Neuronal stem cell (in vitro differentiated cells): ENCODE measurements at places on chromosomes 6 and 20.

GRCh38 chr20:8129211-8129976, 2.7 kb upstream of the PLCB1 start:
- no peak for DNase-seq

GRCh38 chr6:101083533-101084175, 202.5 kb upstream of the ASCC3 start:
- no peak for DNase-seq

DNA sequence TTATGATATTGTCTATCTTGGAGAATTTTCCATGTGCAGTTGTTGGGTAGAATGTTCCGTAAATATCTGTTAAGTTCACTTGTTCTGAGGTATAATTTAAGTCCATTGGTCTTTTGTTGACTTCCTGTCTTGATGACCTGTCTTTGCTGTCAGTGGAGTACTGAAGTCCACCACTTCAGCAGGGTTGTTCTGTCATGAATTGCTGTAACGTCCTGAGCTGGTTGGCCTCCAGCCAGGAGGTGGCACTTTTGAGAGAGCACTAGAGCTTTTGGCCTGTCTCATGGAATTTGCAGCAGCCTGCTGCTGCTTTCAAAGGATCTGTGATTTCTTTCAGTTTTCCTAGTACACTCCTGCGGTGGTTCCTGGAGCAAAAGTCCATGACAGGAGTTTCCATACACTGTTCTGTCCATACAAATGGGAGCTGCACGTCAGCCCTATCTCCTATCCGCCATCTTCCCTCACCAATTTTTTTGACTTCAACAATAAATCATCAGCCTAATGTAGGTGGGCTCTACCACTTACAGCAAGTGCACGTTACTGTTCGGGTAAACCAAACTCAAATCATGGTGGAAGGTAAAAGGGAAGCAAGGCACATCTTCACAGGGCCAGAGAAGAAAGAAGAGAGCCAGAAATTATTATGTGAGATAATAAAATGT, 46.9 kb upstream of the TRERF1 start:
- DNase-seq: no peak

- DNase-seq: peak; percentile 81
These were observed at the start of gene LRFN2 for GRCh38 chr6:40587240-40588069. LRFN2 (minus strand) TSS chr6:40587364.

- DNase-seq: no peak
These were observed 106.8 kb upstream of the NXT1 start for GRCh38 chr20:23243791-23244155.

DNA sequence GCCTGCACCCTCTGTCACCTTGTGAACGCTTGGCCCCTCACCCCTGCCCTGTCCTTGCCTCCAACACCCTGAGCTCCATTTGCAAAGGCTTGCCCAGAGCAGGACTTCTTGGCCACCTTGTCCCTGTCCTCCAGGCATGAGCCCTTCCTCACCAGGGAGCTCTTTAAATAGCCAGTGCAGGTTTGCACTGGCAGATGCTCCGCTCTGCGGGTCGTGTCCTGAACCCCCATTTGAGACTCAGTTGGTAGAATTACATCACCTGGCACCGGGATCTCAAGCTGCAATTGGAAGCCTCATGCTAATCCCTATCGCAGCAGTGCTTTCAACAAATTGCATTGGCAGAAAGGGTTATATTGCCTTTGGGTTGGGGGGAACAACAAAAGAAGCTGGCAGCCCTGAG, 85.9 kb downstream of the TRMT6 start:
- no peak for DNase-seq

DNA sequence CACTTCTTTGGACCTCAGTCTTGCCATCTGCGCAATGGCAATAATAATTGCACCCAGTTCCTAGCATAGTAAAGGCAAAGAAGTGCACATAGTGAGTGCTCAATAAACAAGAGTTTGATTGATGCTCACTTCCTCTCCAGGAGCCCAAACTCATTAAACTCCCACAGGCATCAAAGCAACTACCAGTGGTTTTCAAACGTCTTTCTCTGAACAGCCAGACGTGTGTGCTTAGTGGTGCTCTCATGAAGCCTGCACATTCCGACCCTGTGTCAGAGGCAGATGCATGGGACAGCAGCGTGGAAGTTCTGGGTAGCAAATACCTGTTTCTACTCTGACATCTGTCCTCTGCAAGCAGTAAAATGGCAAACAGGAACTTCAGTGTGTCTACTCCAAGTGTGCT, 146.3 kb upstream of the MAFB start:
- DNase-seq: no peak

GRCh38 chr20:9617940-9618339, 103.5 kb downstream of the LAMP5 start:
- DNase-seq: no peak

DNA sequence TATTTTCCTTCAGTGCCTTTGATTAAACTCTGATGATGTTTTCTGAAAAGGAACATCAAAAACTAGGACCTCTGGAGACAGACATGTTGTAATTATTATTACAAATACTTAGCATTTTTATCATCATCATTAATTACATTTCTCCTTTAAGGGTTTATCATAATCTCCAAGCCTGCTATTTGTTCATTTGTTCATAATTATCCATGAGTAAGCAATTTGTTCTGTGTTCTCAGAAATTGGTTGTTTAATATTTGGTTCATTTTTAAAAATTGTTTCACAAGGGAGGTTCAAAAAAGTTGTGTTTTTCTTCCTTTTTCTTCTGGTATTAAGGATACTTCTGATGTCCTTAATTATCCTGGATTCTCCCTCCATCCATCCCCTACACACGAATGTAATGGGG, 850.2 kb upstream of the FLRT3 start:
- DNase-seq: no peak

- DNase-seq: peak; percentile 61
These were observed at the start of gene RIMS1 for GRCh38 chr6:71886184-71887005. RIMS1 (plus strand) TSS chr6:71886550; CDS start chr6:71887024, 474 bp downstream.

GRCh38 chr20:17936286-17936760, 32.3 kb downstream of the SNX5 start:
- DNase-seq: no peak

GRCh38 chr6:107730106-107730505, 94.0 kb downstream of the SCML4 start:
- DNase-seq: no peak

DNA sequence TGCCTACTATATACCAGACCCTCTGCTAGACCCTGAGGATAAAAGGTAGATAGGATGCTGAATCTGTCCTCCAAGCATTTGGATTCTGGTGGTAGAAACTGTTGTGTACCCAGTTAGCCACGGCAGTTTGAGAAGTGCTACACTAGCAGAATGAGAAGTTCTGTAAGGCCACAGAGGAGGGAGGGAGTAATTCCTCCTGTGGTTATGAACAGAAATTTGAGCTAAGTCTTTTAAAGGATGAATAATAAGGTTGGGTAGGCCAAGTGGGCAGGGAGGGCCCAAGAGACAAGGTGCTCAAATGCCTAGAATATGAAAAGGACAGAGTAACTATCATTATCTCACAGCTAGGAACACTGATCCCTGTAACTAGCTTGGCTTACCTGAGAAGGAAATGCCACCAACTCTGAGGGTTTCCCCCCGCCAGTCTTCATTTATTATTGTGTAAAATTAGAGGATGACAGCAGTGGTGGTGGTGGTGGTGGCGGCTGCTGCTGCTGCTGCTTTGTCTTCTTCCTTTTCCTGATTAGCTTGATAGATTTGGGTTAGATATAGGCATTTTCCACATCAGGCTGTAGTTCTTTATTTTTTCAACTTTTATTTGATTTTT, 243.3 kb downstream of the PRL start:
- no peak for DNase-seq

- no peak for DNase-seq
These were observed 84.2 kb downstream of the TTLL2 start for GRCh38 chr6:167409079-167409478.

GRCh38 chr6:79635232-79635543, 4.1 kb downstream of the SH3BGRL2 start:
- no peak for DNase-seq

- no peak for DNase-seq
These were observed 70.9 kb downstream of the B4GALT5 start for GRCh38 chr20:49642816-49643215.

- peak; percentile 75 for DNase-seq
These were observed 20.8 kb downstream of the C20orf203 start for GRCh38 chr20:32652739-32653526.

- DNase-seq: no peak
These were observed 3.4 kb downstream of the THEMIS start for GRCh38 chr6:127897484-127897883.

- DNase-seq: no peak
These were observed 88.3 kb downstream of the NINL start for GRCh38 chr20:25496968-25497401.

GRCh38 chr6:160093061-160093460, 28.6 kb upstream of the SLC22A1 start:
- DNase-seq: no peak

DNA sequence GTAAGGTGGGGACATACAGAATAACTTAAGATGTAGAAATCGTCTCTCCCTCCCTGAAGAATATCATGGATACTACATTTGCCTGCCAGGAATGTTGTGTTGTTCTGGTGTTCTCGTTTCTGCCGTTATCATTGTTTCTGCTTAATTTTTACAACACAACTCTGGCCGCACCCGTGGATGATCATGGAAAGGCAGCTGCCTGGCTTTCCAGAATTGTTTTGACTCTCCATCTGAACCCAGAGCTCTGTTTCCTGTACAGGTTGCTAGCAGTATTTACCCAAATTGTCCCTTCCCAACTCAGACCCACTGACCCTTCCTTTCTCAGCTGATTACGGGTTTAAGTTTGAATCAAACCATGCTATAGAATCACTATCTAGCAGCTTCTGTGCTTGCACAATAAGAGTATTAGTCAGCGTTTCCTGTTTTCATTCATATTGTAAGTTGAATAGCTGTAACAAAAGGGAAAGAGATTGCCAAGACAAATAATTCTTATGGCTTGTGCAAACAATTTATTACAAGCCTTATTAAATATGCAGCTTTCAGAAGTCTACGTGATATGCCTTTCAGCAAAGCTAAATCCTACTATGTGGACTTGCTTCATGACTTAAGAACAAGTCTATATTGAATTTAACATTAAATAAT, 139.0 kb downstream of the MTHFD1L start:
- no peak for DNase-seq

GRCh38 chr6:118720125-118720473, 68.7 kb upstream of the CEP85L start:
- DNase-seq: no peak

DNA sequence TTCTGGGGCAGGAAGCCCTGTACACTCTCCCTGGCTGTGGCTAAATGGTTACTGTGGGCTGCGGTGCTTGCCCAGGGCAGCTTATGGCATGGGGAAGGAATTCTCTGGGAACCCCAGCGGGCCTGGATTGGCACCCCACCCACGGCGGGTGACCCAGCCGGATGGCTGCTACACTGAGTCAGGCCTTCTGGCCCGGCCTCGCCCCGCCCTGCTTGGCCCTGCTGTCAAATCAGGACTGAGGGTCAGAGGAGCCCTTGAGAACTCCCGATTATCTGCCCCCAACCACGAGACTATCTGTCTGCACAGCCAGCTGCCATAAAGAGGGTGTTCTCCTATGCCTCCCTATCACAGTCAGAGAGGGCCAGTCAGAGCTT, 7.3 kb upstream of the ITPR3 start:
- no peak for DNase-seq

DNA sequence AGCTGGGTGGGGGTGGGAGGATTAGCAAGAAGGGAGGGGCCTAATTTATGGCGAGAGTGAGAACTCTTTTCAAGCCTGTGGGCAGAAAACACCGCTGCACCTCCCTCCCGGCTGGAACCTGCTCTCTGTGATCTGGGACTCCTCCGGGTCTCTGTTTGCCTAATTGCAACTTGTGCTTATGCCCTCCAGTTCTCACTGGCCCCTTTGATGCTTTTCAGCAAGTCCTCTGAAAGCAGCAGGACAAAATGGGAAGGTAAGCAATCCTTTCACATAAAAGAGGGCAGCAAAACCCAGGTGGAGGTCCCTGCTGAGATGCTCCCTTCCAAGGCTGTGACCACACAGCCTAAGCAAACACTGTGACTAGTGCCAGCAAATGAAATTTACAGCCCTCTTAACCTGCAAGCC, 523.0 kb upstream of the FLRT3 start:
- DNase-seq: peak; percentile 29

GRCh38 chr6:130473886-130474285, 108.1 kb downstream of the TMEM200A start:
- no peak for DNase-seq

GRCh38 chr20:37219751-37220668, 40.7 kb upstream of the MROH8 start:
- DNase-seq: no peak

DNA sequence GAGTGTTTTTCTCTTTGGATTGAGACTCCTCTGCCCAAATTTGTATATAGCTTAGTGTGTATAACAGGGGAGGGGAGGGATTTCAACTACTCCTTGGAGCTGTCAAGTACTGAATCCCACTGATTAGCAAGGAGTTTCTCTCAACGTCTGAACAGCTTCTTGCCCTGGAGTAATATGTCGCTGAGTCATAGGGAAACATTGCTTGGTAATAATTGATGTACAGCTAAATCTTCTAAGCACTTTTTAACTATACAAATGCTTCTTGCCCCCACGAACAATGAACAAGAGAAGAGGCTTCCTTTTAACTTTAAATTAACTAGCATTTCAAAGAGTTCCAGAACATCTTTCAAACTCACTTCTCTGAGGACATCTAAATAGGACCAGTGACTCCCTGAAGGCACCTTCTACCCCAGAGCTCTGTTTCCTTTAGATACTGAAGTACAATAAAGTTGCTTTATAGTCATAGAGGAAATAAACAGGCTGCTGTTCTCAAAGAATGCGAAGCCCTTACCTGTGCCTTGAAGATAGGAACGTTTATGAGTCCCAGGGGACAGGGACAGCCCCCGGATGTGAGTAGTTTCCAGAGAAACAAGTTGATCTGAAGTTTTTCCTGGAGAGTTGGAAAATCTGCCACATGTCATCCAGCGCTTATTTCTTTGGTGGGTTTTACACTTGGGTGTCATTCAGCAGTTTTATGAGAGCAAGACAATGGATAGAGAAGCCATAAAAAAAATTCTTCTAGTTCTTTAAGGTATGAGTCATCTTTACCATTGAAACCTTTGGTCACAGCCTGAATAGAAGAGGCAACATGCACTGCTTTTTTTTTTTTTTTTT, 462.5 kb upstream of the BTBD3 start:
- DNase-seq: no peak

- no peak for DNase-seq
These were observed 23.9 kb upstream of the VSTM2L start for GRCh38 chr20:37878835-37879599.

DNA sequence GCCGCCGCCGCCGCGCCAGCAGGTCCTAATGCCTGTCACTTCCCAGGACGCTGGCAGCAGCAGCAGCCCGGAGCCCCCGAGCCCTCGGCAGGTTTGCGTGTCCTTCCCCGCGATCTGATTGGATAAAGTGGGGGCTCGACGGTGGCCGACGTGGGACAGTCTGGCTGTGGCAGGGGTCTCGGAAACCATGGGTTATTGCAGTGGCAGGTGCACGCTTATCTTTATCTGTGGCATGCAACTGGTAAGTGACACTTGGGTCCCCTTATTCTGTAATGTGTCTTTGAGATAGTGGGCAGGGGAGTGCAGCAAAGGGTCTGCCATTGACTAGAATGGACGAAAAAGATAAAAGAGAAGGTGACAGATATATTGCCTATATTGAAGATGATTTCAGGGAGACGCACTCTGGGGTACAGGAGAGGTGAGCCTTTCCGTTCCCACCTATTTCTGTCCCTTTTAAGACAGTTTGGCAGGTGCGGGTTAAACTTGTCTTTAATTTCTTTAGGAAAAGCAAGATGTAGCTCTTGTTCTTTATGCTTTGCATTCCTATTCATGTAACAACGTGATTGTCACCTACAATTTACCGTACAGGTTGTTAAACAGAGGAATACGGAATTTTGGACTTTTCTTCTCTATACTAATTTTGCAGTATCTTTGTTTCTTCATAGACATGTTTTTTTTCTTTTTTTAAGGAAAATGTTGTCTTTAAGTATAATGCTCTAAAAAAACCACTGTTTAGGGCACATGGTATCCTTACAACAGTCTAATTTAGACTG, 535 bp downstream of the NKAIN2 start:
- peak; percentile 57 for DNase-seq
